ENCODE measurements at places on chromosomes 16 and 17.
A peak's percentile ranks its signal among the peaks of the same experiment; 100 is the strongest.

GRCh38 chr16:88064011-88064888, 113.0 kb downstream of the BANP start:
- DNase-seq, result no peak

DNA sequence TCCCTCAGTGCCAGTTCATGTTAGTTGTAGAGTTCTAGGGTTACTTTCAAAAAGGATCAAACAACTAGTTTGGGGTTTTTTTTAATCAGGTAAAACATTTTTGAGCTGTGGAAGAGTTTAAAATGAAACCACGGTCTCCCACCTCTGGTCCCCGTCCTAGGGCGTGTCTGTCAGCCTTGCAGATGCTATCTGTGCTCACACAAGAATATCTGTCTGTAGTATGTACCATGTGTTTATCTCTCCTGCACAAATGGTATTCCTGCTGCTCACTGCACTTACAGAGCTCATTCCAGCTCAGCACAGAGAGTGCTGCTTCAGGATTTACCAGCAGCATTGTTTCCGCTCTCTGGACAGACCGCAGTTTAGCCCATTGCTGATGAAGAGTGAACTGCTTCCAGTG, 38.9 kb downstream of the UBN1 start:
- no peak for DNase-seq

DNA sequence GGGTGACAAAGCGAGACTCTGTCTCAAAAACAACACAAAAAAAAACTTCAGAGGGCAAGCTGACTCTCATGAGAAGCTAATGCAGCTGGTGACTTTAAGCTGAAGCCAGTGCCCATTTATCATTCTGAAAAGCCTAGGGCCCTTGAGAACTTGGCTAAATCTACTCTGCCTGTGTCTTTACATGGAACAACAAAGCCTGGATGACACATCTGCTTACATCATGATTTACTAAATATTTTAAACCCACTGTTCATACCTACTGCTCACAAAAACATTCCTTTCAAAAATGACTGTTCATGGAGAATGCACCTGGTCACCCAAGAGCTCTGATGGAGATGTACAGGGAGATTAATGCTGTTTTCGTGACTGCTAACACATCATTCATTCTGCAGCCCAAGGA, 6.1 kb upstream of the ALOX12 start:
- DNase-seq, result no peak

DNA sequence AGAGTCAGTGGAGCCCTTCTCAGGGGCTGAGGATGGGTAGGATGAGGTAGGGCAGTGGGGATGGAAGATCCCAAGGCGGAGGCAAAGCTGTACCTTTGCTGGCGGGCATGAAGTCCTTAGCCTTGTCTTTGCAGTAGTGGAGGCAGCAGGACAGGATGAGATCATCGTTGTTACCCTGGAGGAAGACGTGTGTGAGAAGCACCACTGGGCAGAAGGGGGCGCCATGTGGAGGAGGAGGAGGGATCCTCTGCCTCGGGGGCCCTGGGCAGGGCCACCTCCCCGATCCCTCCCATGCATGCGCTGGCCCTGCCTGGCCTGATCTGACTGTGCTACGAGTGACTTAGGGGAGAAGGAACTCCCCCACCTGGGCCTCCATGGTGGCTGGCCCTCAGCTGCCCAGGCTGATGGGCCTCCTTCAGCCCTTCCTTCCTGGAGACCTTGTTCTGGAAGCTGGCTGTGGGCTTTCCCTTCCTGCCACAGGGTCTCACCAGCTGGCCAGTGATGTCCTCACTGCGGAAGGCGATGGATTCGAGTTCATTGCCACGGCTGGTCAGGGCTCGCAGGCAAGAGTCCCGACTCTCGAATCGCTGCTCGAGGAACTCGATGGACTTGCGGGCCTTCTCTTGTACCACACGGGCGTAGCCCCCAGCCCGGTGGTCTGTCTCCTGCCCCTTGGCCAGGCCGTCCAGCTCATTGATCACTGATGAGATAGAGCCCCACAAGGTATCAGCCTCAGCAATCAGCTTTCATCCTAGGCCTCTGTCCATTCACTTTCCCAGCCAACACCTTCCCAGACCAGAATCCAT, 10.3 kb downstream of the HIC1 start:
- peak; percentile 63 for DNase-seq

DNA sequence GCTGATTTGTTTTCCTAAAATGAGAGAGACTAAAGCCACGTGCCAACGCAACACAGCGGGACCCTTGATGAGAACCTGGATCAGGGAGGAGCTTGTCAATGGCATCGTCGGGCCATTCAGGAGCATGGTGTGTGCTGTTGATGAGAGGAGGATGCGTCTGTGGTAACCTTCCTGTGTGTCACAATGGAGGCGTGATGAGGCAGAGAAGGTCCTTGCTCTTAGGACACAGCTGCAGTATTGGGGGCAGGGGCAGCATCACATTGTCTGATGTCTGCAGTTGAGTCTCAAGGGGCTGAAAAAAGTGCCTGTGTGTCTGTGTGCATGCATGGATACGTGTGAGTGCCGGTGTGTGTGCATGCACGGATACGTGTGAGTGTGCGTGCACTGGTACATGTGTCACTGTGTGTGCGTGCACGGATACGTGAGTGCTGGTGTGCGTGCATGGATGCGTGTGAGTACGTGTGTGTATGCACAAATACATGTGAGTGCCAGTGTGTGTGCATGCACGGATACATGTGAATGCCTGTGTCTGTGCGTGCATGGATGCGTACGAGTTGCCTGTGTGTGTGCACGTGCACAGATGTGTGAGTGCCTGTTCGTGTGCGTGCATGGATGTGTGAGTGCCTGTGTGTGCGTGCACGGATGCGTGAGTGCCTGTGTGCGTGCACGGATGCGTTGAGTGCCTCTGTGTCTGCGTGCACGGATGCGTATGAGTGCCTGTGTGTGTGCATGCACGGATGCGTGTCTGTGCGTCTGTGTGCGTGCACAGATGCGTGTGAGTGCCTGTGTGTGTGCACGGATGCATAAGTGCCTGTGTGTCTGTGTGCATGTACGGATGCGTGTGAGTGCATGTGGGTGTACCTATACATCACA, 39.3 kb downstream of the BAIAP2 start:
- DNase-seq, result peak; percentile 46

DNA sequence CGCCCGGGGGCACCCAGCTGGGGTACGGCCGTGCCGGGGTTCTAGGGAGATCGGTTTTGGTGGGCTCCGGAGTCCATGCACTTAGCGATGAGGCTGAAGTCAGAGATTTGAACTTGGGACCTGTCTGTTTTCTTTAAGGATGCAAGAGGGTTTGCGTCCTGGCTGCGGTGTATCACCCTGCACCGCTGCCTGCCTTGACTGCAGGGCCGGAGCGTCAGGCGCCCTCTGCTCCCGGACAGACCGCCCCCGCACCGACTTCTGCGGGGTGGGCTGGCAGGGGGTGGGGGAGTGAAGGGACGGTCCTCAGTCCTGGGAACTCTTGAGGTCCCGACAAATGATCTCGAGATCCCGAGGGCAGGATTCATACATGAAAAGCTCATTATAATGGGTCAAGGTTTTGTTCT, 701 bp downstream of the PDP2 start:
- DNase-seq, result peak; percentile 57

- peak; percentile 60 for DNase-seq
These were observed 183.0 kb downstream of the FOXL1 start for GRCh38 chr16:86761111-86762031.

GRCh38 chr17:18037486-18037885, 1.5 kb downstream of the ATPAF2 start:
- peak; percentile 87 for DNase-seq

DNA sequence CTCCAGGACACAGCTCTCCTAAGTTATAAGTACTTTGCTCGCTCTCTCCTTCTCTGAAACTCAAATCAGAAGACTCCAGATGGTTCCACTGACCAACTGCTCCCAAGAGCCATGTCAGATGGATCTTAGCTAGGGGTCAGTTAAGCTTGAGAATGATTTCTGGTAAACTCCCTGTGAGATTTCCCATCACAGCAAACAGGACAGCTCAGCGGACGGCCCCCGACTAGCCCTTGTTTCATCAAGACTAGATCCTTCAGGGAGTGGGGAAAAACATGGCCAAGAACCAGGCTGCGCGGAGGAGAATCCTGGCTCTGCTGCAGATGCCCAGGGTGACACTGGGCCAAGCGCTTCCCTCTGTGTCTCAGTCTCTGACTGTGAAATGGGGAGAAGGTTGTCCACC, 159.8 kb downstream of the C16orf78 start:
- no peak for DNase-seq

DNA sequence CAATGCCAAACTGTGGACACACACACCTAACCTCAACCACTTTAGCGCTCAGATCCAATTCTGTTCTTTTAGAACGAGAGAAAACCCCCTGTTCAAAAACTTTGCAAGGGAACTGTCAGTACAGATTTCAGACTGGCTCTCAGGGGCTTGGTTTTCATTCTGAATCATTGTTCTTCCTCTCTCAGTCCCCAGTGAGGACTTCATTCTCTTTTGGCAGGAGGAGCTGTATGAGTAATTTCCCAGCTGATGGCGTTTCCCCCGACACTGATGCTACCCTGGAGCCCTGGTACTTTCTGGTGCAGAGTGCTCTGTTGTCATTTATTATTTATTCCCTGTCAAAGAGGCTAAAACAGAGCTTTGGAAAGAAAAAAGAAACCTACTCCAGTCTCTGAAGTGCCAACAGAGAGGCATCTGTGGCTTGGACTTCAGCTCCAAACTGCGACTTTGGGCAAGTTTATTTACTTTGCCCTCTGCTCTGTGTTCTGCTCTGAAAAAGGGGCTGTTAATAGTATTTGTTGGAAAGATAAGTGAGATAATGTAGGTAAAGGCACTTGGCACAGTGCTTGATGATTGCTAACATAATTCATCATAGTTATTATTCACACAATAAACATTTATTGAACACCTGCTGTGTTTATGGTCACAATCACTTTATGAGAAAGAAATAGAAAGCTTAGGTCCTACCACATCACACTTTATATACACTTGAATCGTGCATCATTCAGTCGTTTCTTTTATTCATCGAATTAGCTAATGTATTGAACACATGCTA, 28.3 kb downstream of the ETV4 start:
- no peak for DNase-seq

GRCh38 chr17:66906321-66907278, 57.9 kb upstream of the CACNG4 start:
- peak; percentile 74 for DNase-seq

All from NB4 (cell line).